ENCODE measurements at places on chromosomes 11 and 22. TPM values are rescaled to one million over a fixed set of nuclear protein-coding genes. Genes with fewer than 3 reads are reported as not detected.
A peak's percentile ranks its signal among the peaks of the same experiment; 100 is the strongest.

Gene MS4A12
- total RNA-seq, result not detected

Gene CNTN5
- 0.29 TPM for total RNA-seq

Gene PRAME
- total RNA-seq, result not detected

Gene LRRC10B
- not detected for total RNA-seq

Gene MAPK11
- 6.4 TPM for total RNA-seq

Gene OR8G1
- total RNA-seq, result not detected

Gene CASP1
- 1.1 TPM for total RNA-seq

Gene PTH
- total RNA-seq, result not detected

Gene MMP8
- not detected for total RNA-seq

Gene HTR3B
- total RNA-seq, result not detected

Gene TENM4
- 74.1 TPM for total RNA-seq

Gene LRRC4C
- total RNA-seq, result 0.16 TPM

Gene DRAP1
- 106 TPM for total RNA-seq

Gene SLC22A8
- not detected for total RNA-seq

- no peak for DNase-seq
These were observed at the start of gene CYB5R2 for GRCh38 chr11:7672960-7673723. TSS of gene CYB5R2 (minus strand) at chr11:7673500. CDS start at chr11:7672825, 675 bp downstream.

- DNase-seq, result no peak
These were observed 189.2 kb downstream of the CSNK2A3 start for GRCh38 chr11:11163669-11164333.

- DNase-seq, result no peak
These were observed 10.8 kb downstream of the TRIM66 start for GRCh38 chr11:8671651-8672062.

DNA sequence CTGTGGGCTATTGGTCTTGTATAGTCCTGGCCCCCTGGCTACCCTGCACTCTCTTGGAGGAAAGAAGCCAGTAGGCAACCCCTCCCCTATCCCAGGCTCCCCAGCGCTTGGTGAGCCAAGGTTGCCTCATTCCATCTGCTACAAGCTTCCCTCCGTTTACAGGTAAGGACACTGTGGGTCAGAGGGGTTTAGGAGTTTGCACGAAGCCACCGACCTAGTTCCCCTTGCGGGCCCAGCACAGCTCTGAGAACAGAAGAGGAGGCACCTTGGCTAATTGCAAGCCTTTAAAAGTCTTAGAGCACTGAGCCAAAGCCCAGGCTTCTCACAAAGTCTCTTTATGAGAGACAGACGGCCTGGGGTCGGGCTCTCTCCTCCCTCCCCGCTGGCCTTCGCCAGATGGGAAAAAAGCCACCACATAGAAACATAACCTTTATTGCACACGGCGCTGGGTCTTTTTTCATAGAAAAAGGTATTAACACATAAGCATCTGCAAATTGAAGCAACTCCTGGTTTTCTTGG is 99.8 kb downstream of the CEP164 start:
- DNase-seq, result no peak

- peak; percentile 81 for DNase-seq
These were observed 46.4 kb downstream of the MORC2 start for GRCh38 chr22:30922151-30922611.

- DNase-seq, result no peak
These were observed 864 bp upstream of the EHBP1L1 start for GRCh38 chr11:65574811-65575567.

- DNase-seq, result no peak
These were observed 4.8 kb upstream of the DUSP8 start for GRCh38 chr11:1576825-1577224.

DNA sequence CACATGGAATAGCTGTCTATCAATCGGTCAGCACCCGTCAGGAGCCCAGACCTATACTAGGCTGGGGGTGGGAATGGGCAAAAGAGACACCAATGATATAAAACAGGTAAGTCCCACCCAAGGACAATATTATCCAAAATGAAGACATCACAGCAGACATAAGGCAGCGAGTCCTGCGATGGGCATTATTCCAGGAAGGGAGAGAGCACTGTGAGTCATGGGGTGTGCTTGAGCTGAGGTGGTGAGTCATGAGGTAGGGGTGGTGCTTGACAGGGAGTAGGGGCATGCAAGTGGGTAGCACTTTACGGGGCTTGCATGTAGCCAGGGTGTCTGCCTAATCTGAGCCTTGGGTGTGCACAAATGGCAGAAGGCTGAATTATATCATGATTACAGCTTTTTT is 605.0 kb upstream of the CADM1 start:
- DNase-seq, result no peak

- DNase-seq, result no peak
These were observed 2.2 kb downstream of the PLEKHB1 start for GRCh38 chr11:73648571-73649046.

- DNase-seq, result no peak
These were observed 92.2 kb downstream of the SPATA19 start for GRCh38 chr11:133753150-133753549.

GRCh38 chr11:773830-774229 is 3.5 kb downstream of the GATD1 start:
- DNase-seq, result no peak

- no peak for DNase-seq
These were observed 624.9 kb downstream of the ETS1 start for GRCh38 chr11:127962416-127962815.

GRCh38 chr11:12199231-12199948 is 89.0 kb downstream of the MICAL2 start:
- no peak for DNase-seq

DNA sequence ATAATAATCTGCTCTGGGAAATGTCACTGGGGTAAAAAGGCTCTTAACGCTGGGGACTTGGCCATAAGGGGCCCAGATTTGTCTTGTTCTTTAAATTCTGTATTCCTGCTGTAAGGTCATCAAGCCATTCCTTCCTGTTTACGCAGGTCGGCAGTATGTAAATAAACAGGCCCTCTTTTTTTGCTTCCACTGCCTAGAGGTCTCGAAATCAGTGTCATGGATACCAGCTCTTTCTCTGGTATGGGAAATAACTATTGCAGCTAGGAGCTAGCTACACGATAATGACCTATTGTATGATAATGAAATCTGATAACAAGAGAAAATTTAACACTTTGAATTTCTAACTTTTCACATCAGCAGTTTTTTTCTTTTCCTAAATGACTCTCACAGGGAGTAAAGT is 209.2 kb upstream of the NARS2 start:
- no peak for DNase-seq

DNA sequence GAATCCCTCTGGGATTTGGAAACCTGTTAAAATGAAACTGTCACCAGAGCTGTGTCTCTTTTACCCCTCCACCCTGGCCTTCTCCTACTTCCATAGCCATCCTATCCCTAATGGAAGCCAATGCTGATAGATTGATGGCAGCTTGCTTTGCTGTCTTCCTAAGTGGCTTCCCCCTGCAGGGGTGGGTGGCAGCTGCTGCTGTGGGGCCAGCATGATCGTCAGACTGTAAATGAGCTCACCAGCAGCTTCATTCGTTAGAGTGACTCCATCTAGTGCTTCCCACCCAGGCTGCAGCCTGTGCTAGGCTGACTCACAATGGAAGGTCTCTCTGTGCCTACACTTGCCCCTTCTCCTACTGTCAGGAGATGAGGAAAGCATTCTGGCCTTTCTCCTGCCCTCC is 311.0 kb downstream of the BUD13 start:
- no peak for DNase-seq

DNA sequence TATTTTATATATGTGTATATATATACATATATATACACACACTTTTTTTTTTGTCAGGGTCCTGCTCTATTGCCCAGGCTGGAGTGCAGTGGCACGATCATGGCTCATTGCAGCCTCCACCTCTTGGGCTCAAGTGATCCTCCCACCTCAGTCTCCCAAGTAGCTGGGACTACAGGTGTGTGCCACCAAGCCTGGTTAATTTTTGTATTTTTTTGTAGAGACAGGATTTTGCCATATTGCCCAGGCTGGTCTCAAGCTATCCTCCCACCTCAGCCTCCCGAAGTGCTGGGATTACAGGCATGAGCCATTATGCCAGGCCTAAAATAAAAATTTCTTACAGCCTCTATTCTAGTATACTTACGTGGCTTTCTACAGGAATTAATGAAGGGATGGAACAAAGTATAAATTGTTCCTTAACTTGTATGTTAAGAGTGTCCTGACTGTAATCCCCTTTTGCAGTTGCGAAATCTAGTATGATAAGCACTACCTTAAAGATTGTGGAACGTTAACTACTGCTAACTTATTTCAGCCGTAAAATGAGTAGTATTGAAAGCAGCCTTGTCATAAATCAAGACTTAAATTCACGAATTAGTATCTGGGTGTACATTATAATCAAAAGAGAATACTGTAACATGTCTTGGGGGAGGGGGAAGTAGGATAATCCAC is 2.1 kb downstream of the TRAF6 start:
- no peak for DNase-seq

GRCh38 chr11:103661185-103661584 is 375.3 kb upstream of the DDI1 start:
- no peak for DNase-seq

- no peak for DNase-seq
These were observed 236.3 kb downstream of the CADM1 start for GRCh38 chr11:115267871-115268270.

GRCh38 chr22:35742342-35743100 is 24.8 kb downstream of the APOL5 start:
- peak; percentile 82 for DNase-seq

All from osteocyte (in vitro differentiated cells).